ENCODE measurements at places on chromosomes 7 and 10.

- DNase-seq = no peak
Observed at GRCh38 chr10:132885451-132886210, 56.7 kb downstream of the CFAP46 start.

GRCh38 chr10:2985729-2986232, 81.6 kb upstream of the PFKP start:
- no peak for DNase-seq

- peak; percentile 14 for DNase-seq
Observed at GRCh38 chr7:105352018-105352612, 36.6 kb downstream of the SRPK2 start.

DNA sequence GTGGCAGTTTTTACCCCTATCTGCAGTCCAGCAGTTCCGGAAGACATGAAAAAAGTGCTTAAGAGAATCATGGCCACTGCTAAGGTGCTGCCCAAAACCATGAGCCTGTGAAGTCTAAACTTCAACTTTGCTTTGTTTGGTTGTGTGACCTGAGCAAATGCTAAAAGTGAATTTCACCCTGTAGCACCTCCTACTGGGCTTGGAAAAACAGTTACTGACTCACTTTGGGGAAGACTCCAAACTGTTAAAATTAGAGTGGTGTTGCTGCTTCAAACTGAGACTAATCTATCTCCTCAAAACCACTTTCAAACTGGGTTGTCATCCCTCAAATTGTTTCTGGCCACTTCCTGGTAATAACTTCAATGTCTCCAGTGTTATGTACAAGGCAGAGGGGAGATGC, 21.3 kb downstream of the MKX start:
- no peak for DNase-seq

DNA sequence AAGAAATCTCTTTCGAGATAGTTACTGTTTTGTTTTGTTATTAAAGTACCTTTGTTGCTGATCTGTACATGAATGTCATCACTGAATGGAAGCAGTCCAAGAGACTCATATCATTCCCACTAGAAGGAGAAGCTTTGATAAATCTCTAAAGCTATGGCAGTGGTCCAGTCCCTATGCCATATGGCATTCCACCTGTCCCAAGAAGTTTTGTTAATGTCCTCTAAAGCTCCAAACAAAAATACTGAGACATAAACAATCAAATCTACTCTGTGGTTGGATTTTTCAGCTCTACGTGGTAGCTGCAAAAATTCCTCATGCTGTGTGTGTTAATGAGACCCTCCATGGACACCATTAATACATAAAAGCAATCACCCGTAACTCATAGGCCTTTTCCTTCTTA, 94.1 kb downstream of the LRRN3 start:
- no peak for DNase-seq

DNA sequence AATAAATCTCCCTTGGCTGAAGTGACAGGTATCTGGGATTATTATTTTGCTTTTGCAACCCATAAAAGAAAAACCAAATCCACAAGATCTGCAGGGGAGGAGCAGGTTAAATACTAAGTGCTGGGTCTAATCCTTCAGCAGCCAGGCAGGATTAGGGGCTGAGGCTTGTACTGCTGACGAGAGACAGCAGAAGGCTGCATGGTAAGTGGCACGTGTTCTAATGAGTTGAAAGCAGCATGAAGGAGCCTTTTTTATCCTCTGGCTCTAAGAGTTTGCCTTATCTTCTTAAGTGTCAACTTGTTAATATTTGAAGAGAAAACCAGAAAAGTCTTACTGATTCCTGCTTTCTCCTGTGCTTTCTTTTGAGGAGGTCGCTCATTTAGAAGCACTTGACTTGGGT, 50.0 kb downstream of the LYZL2 start:
- DNase-seq = no peak

DNA sequence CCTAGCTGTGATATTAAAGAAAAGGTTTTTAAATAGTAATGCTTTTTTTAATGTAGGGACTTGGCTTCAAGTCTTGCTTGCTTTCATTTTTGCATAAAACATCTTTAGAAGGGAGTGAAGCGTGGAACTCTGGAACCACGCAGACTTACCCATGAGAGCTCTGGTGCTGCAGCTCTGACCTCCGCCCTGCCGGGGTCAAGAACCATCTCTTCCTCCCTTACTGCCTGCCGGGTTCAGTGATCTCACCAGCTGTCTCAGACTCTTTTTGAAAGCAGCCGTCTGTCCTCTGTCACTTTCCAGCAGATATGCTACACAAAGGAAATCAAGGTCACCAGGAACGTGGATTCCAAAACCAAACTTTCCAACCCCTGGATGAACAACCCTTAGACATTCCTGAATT, 353.8 kb downstream of the GPR37 start:
- no peak for DNase-seq

- DNase-seq = no peak
Observed at GRCh38 chr10:8278099-8278498, 223.6 kb downstream of the GATA3 start.

DNA sequence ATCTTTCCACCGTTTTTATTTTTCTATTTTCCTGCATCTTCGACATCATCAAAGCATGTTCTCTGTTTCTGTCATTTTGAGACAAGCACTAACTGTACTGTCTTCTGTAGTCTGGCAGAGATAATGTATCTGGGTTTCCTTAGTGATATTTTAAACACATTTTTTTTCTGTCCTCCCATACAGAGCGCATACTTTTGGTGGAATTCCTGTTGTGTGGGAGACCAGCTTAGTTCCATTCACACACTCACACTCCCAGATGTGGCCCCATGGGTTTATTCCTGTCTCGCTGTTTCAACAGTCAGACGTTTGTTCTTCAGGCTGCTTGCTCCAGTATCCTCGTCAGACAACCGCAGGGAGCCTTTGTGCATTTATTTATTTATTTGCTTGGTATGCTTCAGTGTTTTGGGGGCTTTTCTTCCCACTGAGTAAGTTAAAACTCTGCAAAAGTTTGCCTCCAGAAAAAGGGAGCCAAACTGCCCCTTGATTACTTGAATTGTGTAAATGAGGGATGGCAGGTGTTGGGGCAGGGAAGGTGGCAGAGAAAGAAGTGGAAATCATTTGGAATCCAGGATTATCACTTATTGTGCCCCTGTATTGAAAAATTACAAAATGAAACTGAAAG, 456.8 kb upstream of the KLF6 start:
- no peak for DNase-seq

GRCh38 chr10:23406409-23406808, 32.5 kb upstream of the OTUD1 start:
- no peak for DNase-seq

GRCh38 chr10:95864906-95865813, 42.6 kb upstream of the CC2D2B start:
- no peak for DNase-seq

DNA sequence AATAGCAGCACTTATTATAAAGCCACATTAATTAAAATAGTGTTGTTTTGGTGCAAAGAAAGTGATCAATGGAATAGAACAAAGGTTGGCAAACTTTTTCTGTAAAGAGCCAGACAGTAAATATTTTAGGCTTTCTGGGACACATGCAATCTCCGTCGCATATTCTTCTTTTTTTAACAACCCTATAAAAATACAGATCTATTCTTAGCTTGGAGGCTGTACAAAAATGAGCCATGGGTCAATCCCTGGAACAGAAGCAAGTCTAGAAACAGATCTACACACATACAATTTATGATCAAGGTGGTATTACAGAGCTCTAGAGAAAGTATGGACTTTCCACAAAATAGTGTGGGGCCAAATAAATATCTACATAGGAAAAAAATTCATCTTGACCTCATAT, 71.8 kb downstream of the ARHGAP21 start:
- no peak for DNase-seq

DNA sequence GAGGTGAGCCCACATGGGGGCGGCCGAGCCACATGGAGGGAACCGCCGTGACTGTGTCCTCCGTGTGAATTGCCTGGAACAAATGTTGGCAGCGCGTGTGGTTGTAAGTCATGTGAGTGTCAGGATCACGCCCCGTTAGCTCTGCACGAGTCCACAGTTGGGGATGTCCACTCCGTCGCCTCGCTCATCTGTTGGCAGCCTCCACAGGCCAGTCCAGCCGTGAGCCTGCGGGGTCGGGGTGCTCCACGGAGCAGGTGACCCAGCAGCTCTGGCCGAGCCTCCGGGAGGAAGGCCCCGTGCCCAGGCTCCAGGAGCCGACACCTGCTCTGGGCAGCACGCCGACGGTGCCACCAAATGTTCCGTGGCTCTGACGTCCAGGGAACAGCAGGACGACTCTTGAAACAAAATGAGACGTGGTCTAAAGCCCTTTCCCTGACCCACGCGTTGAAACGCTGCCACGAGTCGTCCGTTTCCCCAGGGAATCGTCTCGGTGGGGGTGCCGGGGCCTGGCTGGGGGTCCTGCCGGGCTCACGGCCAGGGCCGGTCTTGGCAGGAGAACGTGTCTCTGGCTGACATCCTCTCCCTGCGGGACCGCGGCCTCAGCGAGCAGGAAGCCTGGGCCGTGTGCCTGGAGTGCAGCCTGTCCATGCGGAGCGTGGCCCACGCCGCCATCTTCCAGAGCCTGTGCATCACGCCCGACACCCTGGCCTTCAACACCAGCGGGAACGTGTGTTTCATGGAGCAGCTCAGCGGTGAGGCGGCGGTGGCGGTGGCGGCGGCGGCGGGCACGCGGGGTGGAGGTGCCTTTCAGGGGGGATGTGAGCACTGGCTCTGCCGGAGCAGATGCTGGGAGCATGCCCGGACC, 7.0 kb downstream of the KNDC1 start:
- DNase-seq = no peak

DNA sequence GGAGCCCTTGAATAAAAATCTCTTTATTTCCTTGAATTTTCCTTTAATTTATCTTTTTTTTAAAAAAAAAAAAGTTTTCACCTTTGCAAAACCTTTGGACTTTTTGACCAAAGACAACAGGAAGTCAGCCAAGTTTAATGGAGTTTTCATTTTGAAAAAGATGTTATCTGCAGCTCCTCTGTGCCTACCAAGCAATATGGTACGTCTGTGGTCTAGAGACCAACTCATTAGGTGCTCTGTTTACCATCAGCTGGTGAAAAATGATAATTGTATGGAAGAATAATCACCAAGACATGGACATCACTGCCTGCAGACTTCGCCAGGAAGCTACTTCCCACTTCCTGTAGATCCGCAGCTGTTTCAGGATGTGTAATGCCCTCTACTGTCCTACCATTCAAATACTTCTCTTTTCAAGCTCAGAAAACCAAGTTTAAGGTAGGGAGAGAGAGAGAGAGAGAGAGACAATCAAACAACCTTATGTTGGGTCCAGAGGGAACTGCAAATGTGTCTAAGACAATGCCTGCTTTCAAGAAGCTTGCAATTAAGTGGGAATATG, 18.7 kb downstream of the PLXNA4 start:
- DNase-seq = no peak

DNA sequence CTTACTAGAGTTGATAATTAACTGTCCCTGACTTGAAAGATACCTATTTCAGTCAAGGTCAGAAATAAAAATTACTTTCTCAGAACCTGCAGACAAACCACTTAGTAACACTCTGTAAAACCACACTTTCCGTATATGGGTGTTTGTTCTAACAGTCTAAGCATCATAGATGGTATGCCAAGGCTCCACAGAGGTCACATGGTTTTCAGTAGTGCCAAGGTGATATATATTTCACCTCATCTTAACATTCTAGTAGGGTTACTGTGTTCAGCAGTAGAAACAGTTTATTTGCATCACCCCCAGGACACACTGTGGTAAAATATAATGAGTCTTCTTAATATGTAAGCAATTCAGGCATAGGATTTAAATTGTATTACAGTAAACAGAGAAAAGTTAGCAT, 61.5 kb downstream of the KCND2 start:
- DNase-seq = no peak

DNA sequence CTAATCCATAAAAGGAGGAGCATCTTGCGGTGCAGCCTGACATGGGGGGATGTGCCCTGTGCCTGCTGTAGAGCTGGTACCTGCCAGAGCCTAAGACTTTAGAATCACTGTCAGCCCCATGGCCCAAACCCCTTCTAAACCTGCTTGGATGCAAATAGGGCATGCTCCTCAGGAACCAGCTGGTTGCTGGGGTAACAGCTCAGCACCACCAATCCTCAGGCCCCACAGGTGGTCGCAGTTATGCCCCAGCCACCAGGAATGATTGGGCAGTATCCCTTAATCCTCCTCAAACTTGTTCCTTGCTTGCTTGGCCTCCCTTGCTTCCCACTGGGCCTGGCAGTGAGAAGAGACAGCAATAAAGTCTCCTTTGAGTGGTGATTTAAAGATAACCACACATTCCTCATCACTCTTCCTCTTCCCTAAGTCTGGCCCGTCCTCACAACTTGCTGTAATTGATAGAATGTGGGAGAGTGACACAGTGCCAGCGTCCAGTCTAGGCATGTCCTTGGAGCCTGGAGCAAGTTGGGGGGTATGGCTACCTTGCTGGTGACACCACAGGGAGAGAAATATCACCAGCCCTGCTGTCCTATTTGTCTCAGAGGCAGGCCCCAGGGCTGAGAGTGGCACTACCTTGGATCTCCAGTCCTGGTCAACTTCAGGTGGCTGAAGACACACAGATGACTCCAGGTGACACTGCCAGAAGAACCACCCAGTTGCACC, 43.0 kb downstream of the VSTM4 start:
- no peak for DNase-seq

GRCh38 chr7:50267525-50268041, 36.9 kb upstream of the IKZF1 start:
- DNase-seq = no peak

DNA sequence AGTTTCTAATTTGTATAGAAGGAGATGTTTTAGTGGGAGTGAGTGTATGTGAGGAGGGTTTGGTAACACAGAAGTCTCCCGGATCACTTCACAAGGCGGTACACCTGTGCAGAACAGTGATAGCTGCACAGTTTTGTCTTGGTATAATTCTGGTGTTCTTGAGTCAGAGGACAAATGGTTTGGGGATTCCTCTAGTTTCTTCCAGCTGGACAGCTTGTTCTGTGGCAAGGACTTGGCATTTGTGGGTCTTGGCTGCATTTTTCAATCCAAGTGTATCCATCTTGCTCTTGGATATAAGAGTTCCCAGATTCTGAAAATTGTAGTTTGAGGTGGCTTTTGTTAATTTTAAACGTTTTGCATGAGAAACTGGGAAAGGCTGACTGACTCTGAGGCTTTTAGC, 135.7 kb downstream of the AHR start:
- no peak for DNase-seq

- DNase-seq = no peak
Observed at GRCh38 chr7:146175716-146176115, 59.1 kb downstream of the CNTNAP2 start.

- DNase-seq = no peak
Observed at GRCh38 chr7:84200859-84201258, 6.3 kb upstream of the SEMA3A start.
